Activated T-helper 2 cell treated with anti-CD3 and anti-CD28 coated beads, Interferon-gamma antibody, Interleukin-2, Interleukin-4, amounts not matched to agents 10 μg/mL and 5 μg/mL and 100 μg/mL, durations not matched to agents 14 hours and 24 hours and 36 hours (primary cell): ENCODE measurements at places on chromosomes 7 and 10.

- H3K4me3 ChIP-seq = no peak overlapping the region
- no peak overlapping the region for H3K27ac ChIP-seq
- H3K4me1 ChIP-seq = no peaks in the 10 kb centered on the region
- no peak for DNase-seq
- peaks cover 1% of the 10 kb centered on the region for H3K27me3 ChIP-seq
- H3K36me3 ChIP-seq = no peaks in the 10 kb centered on the region
Observed at GRCh38 chr7:28999895-29000716, 42.0 kb upstream of the TRIL start.

GRCh38 chr7:44155191-44156185 is 14.4 kb upstream of the MYL7 start:
- no peaks in the 10 kb centered on the region for H3K27me3 ChIP-seq
- H3K27ac ChIP-seq = no peak overlapping the region

GRCh38 chr10:3805791-3806461 is 20.9 kb upstream of the KLF6 start:
- H3K27me3 ChIP-seq = no peaks in the 10 kb centered on the region
- no peaks in the 10 kb centered on the region for H3K36me3 ChIP-seq
- peak overlapping the region; percentile 3 for H3K4me3 ChIP-seq
- DNase-seq = peak; percentile 42

DNA sequence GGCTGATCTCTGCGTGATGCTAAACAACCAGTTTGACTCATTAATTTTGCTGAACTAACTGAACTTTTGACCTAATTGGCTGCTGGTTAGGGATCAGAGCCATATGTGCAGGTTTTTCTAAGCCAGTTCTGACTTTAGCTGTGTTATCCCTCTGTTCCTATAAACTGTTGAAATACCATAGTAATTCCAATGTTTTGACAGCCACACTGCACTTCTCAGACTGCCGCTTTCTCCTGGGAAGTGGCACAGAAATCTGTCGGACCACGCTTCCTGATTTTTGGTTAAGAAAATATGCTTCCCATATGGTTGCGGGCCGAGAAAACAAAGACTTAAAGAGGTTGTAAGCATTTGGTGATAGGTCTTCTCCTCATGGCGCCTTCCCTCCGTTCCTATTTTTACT is 42.3 kb downstream of the TBXAS1 start:
- H3K27ac ChIP-seq = no peak overlapping the region
- peaks cover 3% of the 10 kb centered on the region for H3K27me3 ChIP-seq
- H3K4me1 ChIP-seq = peaks cover 2% of the 10 kb centered on the region
- no peak for DNase-seq
- H3K4me3 ChIP-seq = no peak overlapping the region

GRCh38 chr7:79329464-79329863 is 124.0 kb downstream of the MAGI2 start:
- no peaks in the 10 kb centered on the region for H3K4me1 ChIP-seq
- no peaks in the 10 kb centered on the region for H3K27me3 ChIP-seq
- H3K36me3 ChIP-seq = no peaks in the 10 kb centered on the region
- H3K27ac ChIP-seq = no peak overlapping the region
- no peak overlapping the region for H3K4me3 ChIP-seq

- no peaks in the 10 kb centered on the region for H3K36me3 ChIP-seq
- no peak for DNase-seq
- no peaks in the 10 kb centered on the region for H3K27me3 ChIP-seq
- no peaks in the 10 kb centered on the region for H3K4me1 ChIP-seq
- no peak overlapping the region for H3K4me3 ChIP-seq
- no peak overlapping the region for H3K27ac ChIP-seq
Observed at GRCh38 chr10:18117276-18117675, 22.9 kb upstream of the CACNB2 start.

- no peaks in the 10 kb centered on the region for H3K36me3 ChIP-seq
- H3K4me1 ChIP-seq = no peaks in the 10 kb centered on the region
- DNase-seq = no peak
- no peak overlapping the region for H3K27ac ChIP-seq
- H3K27me3 ChIP-seq = no peaks in the 10 kb centered on the region
Observed at GRCh38 chr7:158020706-158021095, 566.9 kb downstream of the PTPRN2 start.

GRCh38 chr10:62302760-62303159 is 34.1 kb upstream of the RTKN2 start:
- no peak overlapping the region for H3K27ac ChIP-seq
- peaks cover 2% of the 10 kb centered on the region for H3K4me1 ChIP-seq
- H3K36me3 ChIP-seq = no peaks in the 10 kb centered on the region
- no peak overlapping the region for H3K4me3 ChIP-seq
- H3K27me3 ChIP-seq = no peaks in the 10 kb centered on the region

GRCh38 chr10:75919913-75920312 is 488.5 kb downstream of the LRMDA start:
- H3K27me3 ChIP-seq = peaks cover 4% of the 10 kb centered on the region
- H3K4me1 ChIP-seq = no peaks in the 10 kb centered on the region
- H3K36me3 ChIP-seq = no peaks in the 10 kb centered on the region
- DNase-seq = no peak

- H3K36me3 ChIP-seq = no peaks in the 10 kb centered on the region
- H3K27ac ChIP-seq = no peak overlapping the region
- H3K4me1 ChIP-seq = no peaks in the 10 kb centered on the region
- DNase-seq = no peak
- no peak overlapping the region for H3K4me3 ChIP-seq
Observed at GRCh38 chr10:101494650-101495049, 93.4 kb downstream of the POLL start.

DNA sequence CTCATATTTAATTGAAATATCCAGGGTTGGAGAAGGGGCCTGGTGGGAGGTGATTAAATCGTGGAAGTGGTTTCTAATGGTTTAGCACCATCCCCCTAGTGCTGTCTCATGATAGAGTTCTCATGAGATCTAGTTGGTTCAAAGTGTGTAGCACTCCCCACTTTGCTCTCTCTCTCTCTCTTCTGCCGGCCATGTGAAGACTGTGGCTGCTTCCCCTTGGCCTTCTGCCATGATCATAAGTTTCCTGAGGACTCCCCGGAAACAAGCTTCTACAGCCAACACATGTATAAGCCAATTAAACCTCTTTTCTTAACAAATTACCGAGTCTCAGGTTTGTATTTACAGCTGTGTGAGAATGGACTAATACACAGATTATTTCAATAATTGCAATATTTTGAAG is 305.8 kb upstream of the KCND2 start:
- H3K4me1 ChIP-seq = no peaks in the 10 kb centered on the region
- H3K4me3 ChIP-seq = no peak overlapping the region
- no peak for DNase-seq
- no peaks in the 10 kb centered on the region for H3K27me3 ChIP-seq

- H3K27ac ChIP-seq = no peak overlapping the region
- no peaks in the 10 kb centered on the region for H3K27me3 ChIP-seq
- H3K4me3 ChIP-seq = no peak overlapping the region
Observed at GRCh38 chr7:4610768-4611467, 71.2 kb upstream of the FOXK1 start.

DNA sequence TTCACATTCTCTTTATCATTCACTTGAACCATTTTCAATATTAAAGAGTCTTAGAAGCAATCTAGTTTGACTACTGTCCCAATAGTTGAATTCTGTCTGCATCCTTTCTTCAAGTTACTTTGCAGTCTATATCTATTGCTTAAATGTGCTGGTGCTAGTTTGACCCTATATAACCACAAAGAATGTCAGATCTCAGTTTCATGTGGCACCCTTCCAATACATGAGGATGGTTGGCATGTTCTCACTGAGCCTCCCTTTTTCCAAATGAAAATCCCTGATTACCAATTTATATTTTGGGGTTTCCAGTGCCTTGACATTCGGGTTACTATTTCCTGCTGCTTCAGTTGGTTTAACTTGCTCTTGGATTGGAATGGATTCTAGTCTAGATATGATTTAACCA is 292.7 kb downstream of the EXOC4 start:
- H3K4me1 ChIP-seq = peaks cover 10% of the 10 kb centered on the region
- peaks cover 5% of the 10 kb centered on the region for H3K36me3 ChIP-seq
- H3K27ac ChIP-seq = no peak overlapping the region
- no peak overlapping the region for H3K4me3 ChIP-seq

DNA sequence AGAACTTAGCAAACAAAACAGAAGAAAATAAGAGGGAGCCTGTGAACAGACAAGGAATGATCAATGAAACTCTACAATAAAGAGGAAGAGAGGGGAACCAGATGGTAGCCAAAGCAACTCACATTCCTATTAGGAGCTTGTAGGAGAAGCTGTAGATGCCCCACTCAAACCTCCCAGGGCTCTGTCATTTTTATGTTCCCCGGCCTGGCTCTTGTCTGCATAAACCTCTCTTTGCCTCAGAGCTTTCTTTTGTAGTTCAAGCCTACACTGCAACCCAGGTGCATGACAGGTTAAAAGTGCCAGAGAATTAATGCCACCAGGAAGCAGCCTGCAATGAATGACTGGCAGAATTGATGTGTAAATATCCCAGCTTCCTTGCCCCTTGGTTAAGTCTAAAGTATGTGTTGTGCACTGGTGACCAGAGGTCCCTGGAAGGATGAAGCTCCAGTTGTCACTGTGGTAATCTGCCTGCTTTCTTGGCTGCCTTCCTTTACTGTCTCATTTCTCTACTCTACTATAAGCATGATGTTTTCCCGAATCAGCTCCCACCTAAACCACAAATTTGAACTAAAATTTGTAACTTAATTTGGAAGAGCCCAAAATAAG is 40.4 kb downstream of the HDAC9 start:
- no peak overlapping the region for H3K4me3 ChIP-seq
- no peaks in the 10 kb centered on the region for H3K27me3 ChIP-seq
- no peak for DNase-seq

DNA sequence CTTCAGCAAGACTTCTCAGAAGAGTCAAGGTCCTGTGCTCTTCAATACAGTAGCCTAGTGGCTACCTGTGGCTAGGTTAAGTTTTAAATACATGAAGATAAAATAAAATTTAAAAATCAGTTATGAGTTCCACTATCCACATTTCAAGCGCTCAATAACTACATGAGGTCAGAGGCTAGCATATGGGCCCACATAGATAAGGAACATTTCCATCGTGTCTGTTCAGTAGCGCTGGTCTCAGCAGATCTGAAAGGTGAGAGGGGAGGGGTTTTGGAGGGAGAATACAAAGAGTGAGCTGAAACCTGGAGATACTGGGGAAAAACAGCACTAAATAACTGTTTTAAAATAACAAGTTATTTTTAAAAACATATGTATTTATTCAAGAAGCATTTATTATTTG is 219.0 kb downstream of the TRIL start:
- no peak overlapping the region for H3K27ac ChIP-seq
- no peaks in the 10 kb centered on the region for H3K36me3 ChIP-seq

- no peaks in the 10 kb centered on the region for H3K36me3 ChIP-seq
- no peak overlapping the region for H3K27ac ChIP-seq
- H3K27me3 ChIP-seq = peaks cover 4% of the 10 kb centered on the region
- DNase-seq = no peak
Observed at GRCh38 chr10:124353896-124354295, 64.8 kb downstream of the OAT start.

- no peaks in the 10 kb centered on the region for H3K27me3 ChIP-seq
- DNase-seq = no peak
- no peak overlapping the region for H3K27ac ChIP-seq
- H3K4me1 ChIP-seq = peaks cover 30% of the 10 kb centered on the region
- no peak overlapping the region for H3K4me3 ChIP-seq
- peaks cover 5% of the 10 kb centered on the region for H3K36me3 ChIP-seq
Observed at GRCh38 chr7:129845972-129846327, 106.8 kb downstream of the UBE2H start.

GRCh38 chr7:24733414-24734060 is 23.7 kb downstream of the GSDME start:
- no peak overlapping the region for H3K27ac ChIP-seq
- no peak overlapping the region for H3K4me3 ChIP-seq
- peaks cover 26% of the 10 kb centered on the region for H3K27me3 ChIP-seq
- H3K4me1 ChIP-seq = peaks cover 18% of the 10 kb centered on the region
- peaks cover 10% of the 10 kb centered on the region for H3K36me3 ChIP-seq

DNA sequence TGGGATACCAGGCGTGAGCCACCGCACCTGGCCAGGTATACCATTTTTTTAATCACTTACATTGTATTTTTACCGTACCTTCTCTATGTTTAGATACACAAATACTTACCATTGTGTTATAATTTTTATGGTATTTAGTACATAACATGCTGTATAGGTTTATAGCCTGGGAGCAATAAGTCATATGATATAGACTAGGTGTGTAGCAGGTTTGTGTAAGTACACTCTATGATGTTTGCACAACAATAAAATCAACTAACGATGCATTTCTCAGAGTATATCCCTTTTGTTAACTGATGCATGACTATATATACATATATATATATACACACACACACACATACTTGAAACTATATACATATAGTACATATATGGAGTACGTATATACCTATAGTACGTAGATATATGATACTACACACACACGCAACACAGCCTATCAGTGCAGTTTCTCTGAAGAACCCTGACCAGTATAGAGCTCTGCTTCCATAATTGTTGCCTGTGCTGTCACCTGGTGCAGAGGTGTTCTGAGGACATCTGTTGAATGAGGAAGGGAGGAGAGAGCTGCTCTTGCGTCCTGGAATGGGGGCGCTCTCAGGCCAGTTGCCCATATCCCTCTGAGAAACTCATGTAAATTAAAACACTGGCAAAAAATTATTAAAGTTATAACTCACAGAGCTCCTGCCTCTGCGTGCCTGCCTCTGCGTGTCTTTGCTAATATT is 315.3 kb downstream of the FGFR2 start:
- H3K4me1 ChIP-seq = no peaks in the 10 kb centered on the region
- no peak overlapping the region for H3K4me3 ChIP-seq
- H3K27me3 ChIP-seq = no peaks in the 10 kb centered on the region
- no peaks in the 10 kb centered on the region for H3K36me3 ChIP-seq
- DNase-seq = no peak

DNA sequence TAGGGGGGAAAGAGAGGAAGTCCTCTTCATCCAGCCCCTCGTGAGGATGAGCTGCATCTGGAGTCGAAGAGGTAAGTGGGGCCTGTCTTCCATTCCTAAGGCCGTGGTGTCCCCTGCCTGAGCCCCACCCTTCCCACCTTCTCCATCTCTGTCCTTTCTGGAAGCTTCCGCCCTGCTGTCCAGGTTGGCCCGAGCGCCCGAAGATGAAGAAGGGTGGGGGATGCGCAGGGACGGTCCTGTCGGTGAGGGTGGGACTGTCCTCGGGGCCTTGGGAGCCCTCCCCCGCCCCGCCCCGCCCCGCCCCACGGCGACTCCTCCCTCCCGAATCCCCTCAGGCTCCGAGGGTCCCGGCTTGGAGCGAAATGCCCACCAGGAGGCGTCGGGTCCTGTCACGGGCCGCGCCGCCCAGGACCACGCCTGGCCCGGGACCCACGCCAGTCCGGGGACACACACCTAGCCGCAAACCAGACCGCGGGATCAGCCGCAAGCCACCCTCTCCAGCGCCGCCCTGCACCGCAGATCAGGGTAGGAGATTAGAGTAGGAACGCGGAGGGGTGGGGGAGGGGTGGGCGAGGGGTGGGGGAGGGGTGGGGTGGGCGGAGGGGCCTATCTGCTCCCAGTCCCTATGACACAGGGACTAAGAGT is 15.3 kb downstream of the GPRIN2 start:
- no peaks in the 10 kb centered on the region for H3K4me1 ChIP-seq
- H3K36me3 ChIP-seq = no peaks in the 10 kb centered on the region
- H3K27me3 ChIP-seq = peaks cover 40% of the 10 kb centered on the region
- no peak for DNase-seq
